ENCODE measurements at places on chromosomes 5 and 9.

- no peak for DNase-seq
Measured at GRCh38 chr5:59782856-59783255, 110.7 kb downstream of the PDE4D start.

DNA sequence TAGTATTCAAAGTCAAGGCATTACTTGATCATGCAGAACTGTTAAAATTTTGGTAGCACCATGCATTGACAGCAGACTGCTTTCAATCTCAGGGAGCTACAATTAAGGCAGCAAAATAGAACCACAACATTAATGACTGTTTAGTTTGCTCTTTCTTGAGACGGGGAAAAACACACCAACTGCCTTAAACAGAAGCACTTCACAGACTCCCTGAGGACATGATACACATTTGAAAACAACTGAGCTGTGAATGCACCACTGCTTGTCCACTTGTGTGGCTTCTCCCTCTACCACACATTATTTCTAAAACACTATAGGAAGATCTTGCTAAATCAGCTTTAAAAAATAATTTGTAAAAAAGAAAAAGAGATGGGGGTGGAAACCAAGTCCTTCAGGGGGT lies 79.6 kb upstream of the MAST4 start:
- no peak for DNase-seq

DNA sequence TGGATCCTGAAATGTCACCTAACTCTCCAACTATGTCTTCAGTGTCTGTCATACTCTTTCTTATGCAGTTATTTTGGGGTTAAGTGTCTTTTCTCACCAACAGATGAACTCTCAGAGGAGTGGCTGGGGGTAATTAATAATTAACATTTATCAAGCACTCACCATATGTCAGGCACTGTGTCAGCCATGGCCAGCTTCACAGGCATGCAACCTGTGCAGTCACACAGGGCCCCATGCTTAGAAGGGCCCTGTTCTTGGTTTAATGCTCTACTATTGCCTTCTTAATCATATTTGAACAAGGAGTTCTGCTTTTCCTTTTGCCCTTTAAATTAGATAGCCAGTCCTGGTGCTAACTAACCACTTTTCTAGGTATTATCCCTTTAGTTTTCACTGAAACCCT lies 3.4 kb upstream of the GRPEL2 start:
- no peak for DNase-seq

- peak; percentile 86 for DNase-seq
Measured at GRCh38 chr9:132235894-132236661, 74.2 kb downstream of the NTNG2 start.

- no peak for DNase-seq
Measured at GRCh38 chr5:31100047-31100575, 93.4 kb upstream of the CDH6 start.

DNA sequence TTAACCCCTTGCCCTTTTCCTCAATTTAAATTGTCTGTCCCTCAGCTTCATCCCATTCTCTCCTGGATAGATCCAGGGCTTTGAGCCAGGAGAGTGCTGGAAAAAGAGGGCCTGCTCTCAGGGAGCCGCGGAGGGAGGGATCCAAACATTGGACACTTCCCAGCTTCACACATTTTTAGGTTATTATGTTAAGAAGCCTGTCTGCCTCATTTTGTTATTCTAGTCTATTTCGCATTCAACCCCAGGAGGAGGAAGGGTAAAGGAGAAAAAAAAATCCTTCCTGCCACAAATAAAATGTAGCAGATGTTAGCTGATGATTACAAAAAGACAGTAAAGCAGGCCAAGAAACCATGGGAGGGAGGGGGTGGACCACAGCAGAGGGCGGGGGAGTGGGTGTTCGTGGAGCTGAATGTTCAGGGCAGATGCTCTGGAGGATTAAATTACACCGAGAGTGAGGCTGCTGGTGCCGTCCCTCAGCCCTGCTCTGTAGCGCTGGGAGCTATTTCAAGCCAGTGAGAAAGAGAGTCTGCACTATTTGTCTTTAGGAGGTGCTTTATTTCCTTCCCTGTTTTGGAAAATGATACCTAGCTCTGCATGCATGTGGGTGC lies 60.6 kb upstream of the ZFR start:
- no peak for DNase-seq

GRCh38 chr5:35771839-35772238 lies 84.9 kb upstream of the IL7R start:
- DNase-seq, result no peak

GRCh38 chr5:111099058-111099778 lies 7.1 kb downstream of the WDR36 start:
- DNase-seq, result no peak

- no peak for DNase-seq
Measured at GRCh38 chr5:141913560-141914198, 10.0 kb upstream of the DELE1 start.

DNA sequence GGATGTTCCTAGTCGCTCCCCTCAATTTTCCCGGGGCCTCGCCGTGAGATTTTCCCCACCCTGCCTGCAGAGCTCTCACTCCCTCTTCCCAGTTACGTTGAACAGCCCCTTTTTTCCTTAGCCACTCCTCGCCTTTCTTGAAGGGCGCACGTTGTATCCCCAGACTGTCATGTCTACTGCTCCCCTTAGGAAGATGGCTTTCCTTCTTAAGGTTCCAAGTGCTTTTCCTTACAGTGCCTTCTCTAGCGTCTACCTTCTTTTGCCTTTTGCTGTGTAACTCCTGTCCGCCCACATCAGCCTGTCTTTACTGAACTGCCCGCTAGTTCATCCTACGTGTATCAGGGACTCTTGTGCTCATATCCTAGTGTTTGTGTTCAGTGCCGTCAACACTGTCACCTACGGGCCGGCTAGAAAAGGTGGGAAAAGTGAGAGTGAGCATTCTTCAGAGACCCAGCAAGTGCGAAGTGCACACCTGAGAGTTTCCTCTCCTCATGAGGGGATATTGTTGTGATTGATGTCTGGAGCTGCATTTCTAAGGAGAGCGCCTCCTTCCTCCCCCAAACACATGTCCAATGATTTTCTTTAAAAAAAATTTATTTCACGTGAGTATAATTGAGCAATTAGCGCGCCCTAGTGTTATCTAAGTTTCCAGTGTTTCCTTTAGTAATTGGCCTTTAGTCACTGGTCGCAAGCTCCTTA lies 764 bp downstream of the CAMLG start:
- DNase-seq, result no peak

Data from stimulated activated CD4-positive, alpha-beta T cell treated with anti-CD3 and anti-CD28 coated beads, Interleukin-4, amount 100 ng/mL, for 48 hours (primary cell).